Caco-2 (cell line): ENCODE measurements at places on chromosomes 6 and 20. TPM values are rescaled to one million over a fixed set of nuclear protein-coding genes. Genes with fewer than 3 reads are reported as not detected.

PDE10A gene
- 3.4 and 3.6 TPM in 2 replicates for total RNA-seq

ULBP1 gene
- 5.4 and 7.7 TPM in 2 replicates for total RNA-seq

- H3K36me3 ChIP-seq, result no peaks in the 10 kb centered on the region
- peaks cover 18% of the 10 kb centered on the region for H3K4me1 ChIP-seq
- H3K27ac ChIP-seq, result no peak overlapping the region
- no peak for DNase-seq
- H3K4me3 ChIP-seq, result no peak overlapping the region
Measured at GRCh38 chr6:53322188-53323029, 26.3 kb downstream of the ELOVL5 start.

GRCh38 chr20:38157635-38158495 lies 7.2 kb downstream of the TGM2 start:
- peaks cover 24% of the 10 kb centered on the region for H3K4me1 ChIP-seq
- H3K27ac ChIP-seq, result no peak overlapping the region
- H3K27me3 ChIP-seq, result no peaks in the 10 kb centered on the region
- H3K4me3 ChIP-seq, result no peak overlapping the region
- H3K36me3 ChIP-seq, result no peaks in the 10 kb centered on the region

DNA sequence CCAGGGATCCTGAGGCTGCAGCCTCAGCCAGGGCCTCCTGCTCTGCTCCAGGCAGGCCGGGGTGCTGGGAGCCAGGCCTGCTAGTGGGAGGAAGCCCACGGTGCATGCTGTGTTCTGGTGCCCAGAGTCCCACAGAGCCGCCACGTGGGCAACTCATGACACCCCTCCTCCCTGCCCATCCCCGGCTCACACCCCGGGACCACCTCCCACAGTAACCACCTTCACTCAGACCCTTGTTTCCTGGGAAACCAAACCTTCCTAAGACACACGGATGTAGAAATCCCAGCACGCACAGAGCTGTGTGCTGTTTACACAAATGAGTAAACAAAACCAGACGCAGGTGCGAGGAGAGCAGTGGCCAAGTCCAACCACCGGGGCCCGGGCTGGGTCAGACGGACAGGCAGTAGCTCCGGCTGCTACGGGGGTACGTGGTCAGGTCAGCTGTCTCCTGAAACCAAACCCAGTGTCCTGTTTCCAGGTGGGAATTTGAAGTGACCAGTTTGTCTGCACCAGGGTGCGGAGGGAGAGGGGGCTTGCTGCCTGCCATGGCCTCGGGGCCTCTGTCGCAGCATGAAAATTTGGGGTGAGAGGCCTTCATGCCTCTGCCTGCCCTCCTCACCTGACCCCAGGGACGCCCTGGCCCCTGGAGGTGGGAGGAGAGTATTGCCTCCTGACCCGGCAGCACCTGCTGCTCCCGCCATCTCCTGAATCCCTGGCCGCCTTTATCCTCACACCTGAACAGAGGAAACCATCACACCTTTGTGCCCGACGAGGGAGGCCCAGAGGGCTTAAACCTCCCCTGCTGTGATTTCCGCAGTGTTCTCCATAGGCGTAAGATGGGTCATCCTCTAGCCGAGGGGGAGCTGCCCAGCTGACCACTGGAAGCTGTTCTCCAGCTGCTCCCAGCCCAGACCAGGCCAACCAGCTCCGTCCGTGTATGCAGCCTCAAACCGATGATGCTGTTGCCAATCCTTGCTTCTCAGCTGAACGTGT lies 52.0 kb upstream of the SMOC2 start:
- no peak overlapping the region for H3K27ac ChIP-seq
- DNase-seq, result peak; percentile 60
- no peak overlapping the region for H3K4me3 ChIP-seq
- H3K27me3 ChIP-seq, result no peaks in the 10 kb centered on the region
- H3K36me3 ChIP-seq, result no peaks in the 10 kb centered on the region

GRCh38 chr6:128098000-128098581 lies 197.2 kb upstream of the THEMIS start:
- H3K4me1 ChIP-seq, result 0 out of 2 replicates have a peak, but pooled peaks cover 7% of the 10 kb centered on the region
- no peaks in the 10 kb centered on the region for H3K27me3 ChIP-seq
- DNase-seq, result no peak
- H3K36me3 ChIP-seq, result no peaks in the 10 kb centered on the region
- no peak overlapping the region for H3K27ac ChIP-seq
